Progenitor cell of endocrine pancreas (in vitro differentiated cells): ENCODE measurements at places on chromosomes 11 and 22. TPM values are rescaled to one million over a fixed set of nuclear protein-coding genes. Genes with fewer than 3 reads are reported as not detected.

SCN4B gene
- total RNA-seq, result 0.16 TPM in 1 of 2 replicates, not detected in the other

ISX gene
- total RNA-seq, result 8.9 and 12.7 TPM in 2 replicates

PIH1D2 gene
- 4.9 and 6.2 TPM in 2 replicates for total RNA-seq

VPREB3 gene
- total RNA-seq, result not detected in 2 replicates

CLP1 gene
- 22.0 and 22.2 TPM in 2 replicates for total RNA-seq

CYB5R2 gene
- 9.1 and 9.7 TPM in 2 replicates for total RNA-seq

DGAT2 gene
- total RNA-seq, result 1.2 and 1.4 TPM in 2 replicates

PLAAT5 gene
- total RNA-seq, result 27.1 and 32.6 TPM in 2 replicates

FGF4 gene
- not detected in 2 replicates for total RNA-seq

PTPRJ gene
- 18.9 and 19.1 TPM in 2 replicates for total RNA-seq

UBTFL1 gene
- not detected in 2 replicates for total RNA-seq

GRCh38 chr11:21321072-21321471, 651.7 kb downstream of the NELL1 start:
- no peak overlapping the region for H3K27ac ChIP-seq
- no peaks in the 10 kb centered on the region for H3K36me3 ChIP-seq

- no peak overlapping the region for H3K4me3 ChIP-seq
- no peak for DNase-seq
- no peaks in the 10 kb centered on the region for H3K36me3 ChIP-seq
- H3K27me3 ChIP-seq, result no peaks in the 10 kb centered on the region
- no peaks in the 10 kb centered on the region for H3K4me1 ChIP-seq
Measured at GRCh38 chr11:102771351-102771750, 9.1 kb downstream of the MMP10 start.

- peaks cover 28% of the 10 kb centered on the region for H3K4me1 ChIP-seq
- no peak overlapping the region for H3K27ac ChIP-seq
- no peaks in the 10 kb centered on the region for H3K27me3 ChIP-seq
Measured at GRCh38 chr11:34649597-34649996, 28.7 kb downstream of the EHF start.

- no peak overlapping the region for H3K27ac ChIP-seq
- DNase-seq, result no peak
- H3K36me3 ChIP-seq, result peaks cover 9% of the 10 kb centered on the region
- H3K4me1 ChIP-seq, result peaks cover 17% of the 10 kb centered on the region
Measured at GRCh38 chr11:83280256-83280655, 5.9 kb downstream of the CCDC90B start.

- no peak overlapping the region for H3K4me3 ChIP-seq
- no peak overlapping the region for H3K27ac ChIP-seq
- H3K27me3 ChIP-seq, result no peaks in the 10 kb centered on the region
Measured at GRCh38 chr11:23730307-23730998, 766.4 kb upstream of the LUZP2 start.

- peaks cover 16% of the 10 kb centered on the region for H3K27me3 ChIP-seq
- peaks cover 9% of the 10 kb centered on the region for H3K4me1 ChIP-seq
- no peaks in the 10 kb centered on the region for H3K36me3 ChIP-seq
- H3K27ac ChIP-seq, result no peak overlapping the region
- no peak overlapping the region for H3K4me3 ChIP-seq
- DNase-seq, result no peak
Measured at GRCh38 chr11:69470301-69470700, 11.2 kb upstream of the LINC01488 start.

DNA sequence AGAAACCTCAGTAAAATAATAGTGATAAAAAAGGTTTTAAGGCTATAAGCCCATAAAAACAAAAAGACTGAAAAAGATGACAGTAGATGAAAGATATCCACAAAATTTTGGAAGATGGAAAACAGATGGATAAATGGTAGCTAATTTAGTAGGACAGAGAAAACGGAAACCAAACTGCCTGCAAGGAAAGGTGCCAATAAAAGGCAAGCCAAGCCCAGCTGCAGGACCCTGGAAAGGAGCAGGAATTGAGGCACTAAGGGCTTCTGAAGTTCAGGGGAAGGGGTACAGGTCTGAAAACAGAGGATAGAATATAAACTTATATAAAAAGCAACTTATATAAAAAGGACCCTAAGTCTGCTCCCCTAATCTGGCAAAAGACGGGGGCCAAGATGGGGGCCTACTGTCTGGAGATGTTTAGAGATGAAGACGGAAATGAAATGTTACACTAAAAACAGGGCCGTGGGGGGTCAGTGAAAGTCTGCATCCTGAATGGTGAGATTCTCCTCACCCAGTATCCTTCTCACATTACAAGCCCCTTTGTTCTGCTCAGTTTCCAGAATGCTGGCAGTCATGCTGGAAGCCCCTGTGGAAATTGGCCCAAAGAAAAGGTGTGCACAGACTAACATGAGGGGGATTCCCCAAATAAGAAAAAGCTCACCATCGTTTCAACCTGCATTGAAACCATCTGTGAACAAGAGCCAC, 269.3 kb upstream of the PITPNB start:
- H3K27me3 ChIP-seq, result no peaks in the 10 kb centered on the region
- peaks cover 2% of the 10 kb centered on the region for H3K4me1 ChIP-seq
- no peak overlapping the region for H3K4me3 ChIP-seq
- no peak for DNase-seq
- H3K27ac ChIP-seq, result no peak overlapping the region

DNA sequence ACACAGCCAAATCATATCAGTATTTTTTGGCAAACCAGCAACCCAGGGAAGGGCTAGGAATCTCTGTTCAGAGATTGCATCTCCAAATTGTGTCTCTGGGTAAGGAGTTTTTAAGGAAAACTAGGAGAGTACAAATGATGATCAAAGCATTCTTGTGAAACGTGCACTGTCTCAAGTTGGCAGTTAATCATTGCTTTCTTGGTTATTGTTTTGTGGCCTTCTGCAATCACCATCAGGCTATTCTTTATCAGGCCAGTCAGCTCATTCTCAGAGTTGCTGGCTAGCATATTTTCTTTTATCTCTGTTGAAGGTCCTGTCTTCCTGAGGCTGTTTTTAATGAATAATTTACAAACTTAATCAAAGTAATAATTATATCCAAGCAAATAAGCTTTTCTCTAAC, 129.1 kb upstream of the CCDC179 start:
- no peak overlapping the region for H3K4me3 ChIP-seq
- H3K36me3 ChIP-seq, result peaks cover 27% of the 10 kb centered on the region

GRCh38 chr11:12792590-12792989, 118.4 kb downstream of the TEAD1 start:
- no peaks in the 10 kb centered on the region for H3K27me3 ChIP-seq
- DNase-seq, result no peak
- H3K36me3 ChIP-seq, result peaks cover 6% of the 10 kb centered on the region
- peaks cover 10% of the 10 kb centered on the region for H3K4me1 ChIP-seq

- H3K4me1 ChIP-seq, result no peaks in the 10 kb centered on the region
- DNase-seq, result no peak
- peaks cover 6% of the 10 kb centered on the region for H3K36me3 ChIP-seq
- H3K27me3 ChIP-seq, result peaks cover 10% of the 10 kb centered on the region
- peak overlapping the region; percentile 65 for H3K27ac ChIP-seq
Measured at GRCh38 chr22:30643055-30643875, 7.7 kb downstream of the SLC35E4 start.

DNA sequence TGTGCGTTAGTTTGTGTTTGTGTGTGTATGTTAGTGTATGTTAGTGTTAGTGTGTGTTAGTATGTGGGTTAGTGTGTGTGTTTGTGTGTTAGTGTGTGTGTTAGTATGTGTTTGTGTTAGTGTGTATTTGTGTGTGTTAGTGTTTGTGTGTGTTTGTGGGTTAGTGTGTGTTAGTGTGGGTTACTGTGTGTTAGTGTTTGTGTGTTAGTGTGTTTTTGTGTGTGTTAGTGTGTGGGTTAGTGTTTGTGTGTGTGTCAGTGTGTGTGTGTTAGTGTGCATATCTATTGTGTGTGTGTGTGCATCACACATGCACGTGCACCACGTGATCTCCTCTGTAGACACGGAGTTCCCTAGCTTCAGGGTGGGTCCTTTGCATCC, 115.4 kb downstream of the KCNQ1OT1 start:
- no peak overlapping the region for H3K4me3 ChIP-seq
- H3K36me3 ChIP-seq, result no peaks in the 10 kb centered on the region
- H3K4me1 ChIP-seq, result no peaks in the 10 kb centered on the region
- H3K27me3 ChIP-seq, result peaks cover 28% of the 10 kb centered on the region
- no peak for DNase-seq
- H3K27ac ChIP-seq, result no peak overlapping the region

DNA sequence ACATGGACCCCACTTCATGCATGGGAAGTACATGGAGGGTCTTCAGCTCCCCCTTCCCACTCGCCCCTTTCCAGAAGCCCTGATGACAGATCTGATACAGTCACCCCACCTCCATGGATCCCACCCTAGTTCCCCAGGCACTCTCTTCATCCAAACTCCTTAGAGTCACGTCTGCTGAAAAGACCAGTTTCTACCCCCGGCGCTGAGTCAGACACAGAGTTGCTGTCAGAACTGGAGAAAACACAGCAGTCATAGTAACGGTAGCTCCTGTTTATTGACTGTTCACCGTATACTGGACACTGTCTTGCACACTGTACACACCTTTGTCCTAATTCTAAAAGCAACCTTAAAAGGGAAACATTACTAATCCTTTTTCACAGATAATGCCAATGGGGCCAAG, 29.1 kb downstream of the DRD2 start:
- peaks cover 12% of the 10 kb centered on the region for H3K27me3 ChIP-seq
- H3K4me1 ChIP-seq, result no peaks in the 10 kb centered on the region

- no peak overlapping the region for H3K27ac ChIP-seq
- H3K27me3 ChIP-seq, result no peaks in the 10 kb centered on the region
- H3K4me1 ChIP-seq, result peaks cover 13% of the 10 kb centered on the region
- peaks cover 6% of the 10 kb centered on the region for H3K36me3 ChIP-seq
- no peak for DNase-seq
Measured at GRCh38 chr22:28044546-28045173, 125.6 kb upstream of the PITPNB start.

DNA sequence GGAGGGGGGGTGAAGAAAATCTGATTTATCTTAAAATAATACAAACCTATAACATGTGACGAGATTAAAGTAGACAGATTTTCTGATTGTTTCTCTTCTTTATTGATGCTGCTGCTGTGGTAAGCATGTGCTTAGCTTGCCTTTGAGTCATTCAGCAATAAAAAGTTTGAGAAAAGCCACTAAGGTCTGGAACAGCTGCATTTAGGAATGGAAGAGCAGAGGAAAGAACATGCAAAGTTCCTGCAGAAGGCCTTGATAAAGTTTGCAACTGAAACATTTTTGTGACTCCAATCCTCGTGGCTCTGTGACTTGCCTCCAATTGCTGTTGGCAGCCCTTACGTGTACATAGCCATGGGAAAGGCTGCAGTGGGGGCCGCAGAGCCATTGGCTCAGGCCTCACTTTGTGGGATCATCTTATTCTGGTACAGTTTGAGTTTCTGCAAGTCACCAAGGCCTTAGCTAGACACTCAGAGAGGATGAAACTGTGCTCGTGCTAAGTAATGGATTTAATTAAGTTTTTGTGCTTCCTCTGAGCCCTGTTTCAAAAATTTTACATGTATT, 370.2 kb downstream of the AASDHPPT start:
- no peaks in the 10 kb centered on the region for H3K27me3 ChIP-seq
- no peak overlapping the region for H3K27ac ChIP-seq
- H3K36me3 ChIP-seq, result peaks cover 8% of the 10 kb centered on the region
- H3K4me1 ChIP-seq, result peaks cover 16% of the 10 kb centered on the region
- no peak overlapping the region for H3K4me3 ChIP-seq

DNA sequence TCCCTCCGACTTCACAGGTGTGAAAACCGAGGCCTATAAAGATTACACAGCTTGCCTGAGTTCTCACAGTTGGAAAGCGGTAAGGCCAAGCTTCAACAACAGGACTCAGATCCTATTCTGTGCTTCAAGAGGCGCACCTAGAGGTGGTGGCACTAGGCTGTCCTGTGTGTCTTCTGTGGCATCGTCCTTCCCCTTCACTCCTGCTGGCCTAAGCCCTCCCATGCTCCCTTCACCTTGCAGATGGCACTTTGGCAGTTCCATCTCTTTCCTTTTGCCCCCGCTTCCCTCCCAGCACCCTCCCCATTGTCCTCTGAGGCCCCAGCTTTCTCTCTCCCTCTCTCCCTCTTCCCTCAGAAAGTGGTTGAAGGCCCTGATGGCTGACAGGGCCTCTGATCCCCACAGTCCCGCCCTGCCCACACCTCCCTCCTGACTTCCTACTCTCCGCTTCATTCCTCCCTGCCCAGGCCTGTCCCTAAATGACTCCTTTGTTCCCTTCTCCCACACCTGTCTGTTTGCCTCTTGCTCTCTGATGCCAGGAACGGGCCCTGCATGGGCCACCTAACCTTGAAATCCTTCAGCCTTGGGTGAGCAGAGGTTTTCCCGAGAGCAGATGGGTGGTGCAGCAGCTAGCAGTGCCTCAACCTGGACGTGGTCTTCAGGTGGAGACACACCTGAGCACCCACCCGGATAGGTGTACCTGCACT, 5.8 kb downstream of the TRIM29 start:
- H3K27ac ChIP-seq, result no peak overlapping the region
- no peak for DNase-seq
- H3K4me1 ChIP-seq, result no peaks in the 10 kb centered on the region

GRCh38 chr22:32572741-32573500, 98.3 kb downstream of the FBXO7 start:
- H3K27ac ChIP-seq, result no peak overlapping the region
- H3K4me3 ChIP-seq, result no peak overlapping the region
- no peaks in the 10 kb centered on the region for H3K36me3 ChIP-seq
- DNase-seq, result no peak

DNA sequence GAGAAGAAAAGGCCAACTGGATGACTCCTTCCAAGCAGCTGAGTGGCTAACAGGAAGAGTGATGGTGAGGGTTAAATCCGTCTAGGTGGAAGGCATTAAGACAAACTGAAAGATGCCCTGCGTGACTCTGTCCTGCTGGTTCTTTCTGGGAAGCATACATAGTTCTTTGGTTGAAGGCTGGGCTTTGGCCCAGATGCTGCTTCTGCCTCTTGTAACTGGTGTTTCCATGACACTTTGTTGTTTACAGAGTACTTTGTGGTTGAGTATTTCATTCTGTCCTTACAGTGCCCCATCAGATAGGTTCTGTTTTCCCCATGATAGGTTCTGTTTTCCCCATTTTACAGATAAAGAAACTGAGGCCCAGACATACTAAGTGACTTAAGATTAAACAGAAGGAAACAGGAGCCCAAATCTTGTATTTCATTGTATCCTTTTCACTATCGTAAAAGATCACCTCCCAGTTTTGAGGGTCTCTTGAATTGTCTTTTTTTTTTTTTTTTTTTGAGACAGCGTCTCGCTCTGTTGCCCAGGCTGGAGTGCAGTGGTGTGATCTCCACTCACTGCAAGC, 124.3 kb upstream of the RASSF10 start:
- H3K36me3 ChIP-seq, result peaks cover 36% of the 10 kb centered on the region
- no peak overlapping the region for H3K4me3 ChIP-seq
- no peak overlapping the region for H3K27ac ChIP-seq
